ENCODE measurements at places on chromosomes 6 and 20.

GRCh38 chr6:12977806-12978205 lies 261.2 kb downstream of the PHACTR1 start:
- no peak for DNase-seq

DNA sequence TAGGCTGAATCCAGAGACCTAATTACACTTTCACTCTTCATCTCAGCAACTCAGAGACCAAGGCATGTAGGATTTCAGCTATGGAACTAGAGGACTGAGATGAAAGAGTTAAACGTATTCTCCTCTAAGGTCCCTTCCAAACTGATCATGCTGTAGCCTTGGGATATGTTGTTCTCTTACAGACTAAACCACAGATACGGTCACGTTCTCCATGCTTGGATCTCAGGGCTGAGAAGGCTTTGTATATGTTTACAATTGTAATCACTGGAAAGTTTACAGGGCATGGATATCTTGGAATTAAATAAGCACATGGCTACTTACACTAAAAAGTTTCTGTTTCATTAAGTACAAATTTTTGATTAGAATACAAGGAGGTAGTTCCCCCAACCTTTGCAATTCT lies 50.1 kb downstream of the PKIB start:
- DNase-seq = no peak

- no peak for DNase-seq
Observed at GRCh38 chr20:23049201-23050075, at the start of gene THBD. Gene THBD (minus strand): TSS chr20:23049672. CDS start chr20:23049504, 168 bp downstream.

DNA sequence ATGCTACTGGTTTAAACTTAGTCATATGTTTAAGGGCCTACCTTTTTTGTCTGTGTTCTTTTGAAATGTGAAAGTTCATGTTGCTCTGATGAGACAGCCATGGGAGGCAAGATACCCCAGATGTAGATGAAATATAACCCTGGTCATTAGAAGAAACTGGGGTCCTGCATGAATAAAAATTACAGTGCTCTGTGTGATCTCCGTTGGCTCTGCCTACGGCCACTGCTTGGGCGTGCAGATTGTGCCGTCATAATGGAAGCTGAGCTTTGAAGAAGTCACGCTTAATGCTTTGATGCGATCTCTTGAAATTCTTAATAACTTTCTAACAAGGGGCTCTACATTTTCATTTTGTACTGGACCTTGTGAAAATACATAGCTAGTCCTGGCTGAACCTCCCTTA lies at the start of gene TAAR2:
TAAR2 (minus strand) TSS at position 101 of the 400 bp plus-strand sequence; CDS start at position 101, 0 bp downstream.
- DNase-seq = no peak

GRCh38 chr6:36357872-36358225 lies 21.2 kb upstream of the BNIP5 start:
- peak; percentile 60 for DNase-seq

DNA sequence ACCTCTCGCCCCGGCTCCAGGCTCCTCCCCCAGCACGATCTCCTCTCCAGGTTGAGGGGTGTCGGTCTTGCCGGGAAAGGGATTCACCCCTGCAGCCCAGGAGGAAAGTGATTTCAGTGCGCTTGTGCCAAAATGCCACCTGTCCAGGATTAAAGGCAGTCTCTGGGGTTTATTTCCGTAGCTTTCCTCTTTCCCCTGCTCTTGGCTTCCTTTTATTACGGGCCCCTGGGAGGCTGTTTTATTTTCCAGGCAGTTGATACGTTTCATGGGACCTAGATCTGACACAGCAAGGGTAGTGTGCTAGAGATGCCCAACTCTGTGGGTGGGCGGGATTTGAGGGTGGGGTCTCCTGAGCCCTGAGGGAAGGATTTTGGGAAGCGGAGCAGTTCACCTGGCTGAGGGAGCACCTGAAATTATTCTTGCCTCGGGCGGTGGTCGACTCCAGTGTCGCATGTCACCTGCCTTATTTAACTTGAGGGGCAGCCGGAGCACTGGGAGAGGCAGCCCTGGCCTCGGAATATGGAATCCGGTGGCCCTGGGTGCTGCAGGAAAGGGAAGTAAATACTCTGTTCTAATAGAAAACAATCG lies 9.5 kb upstream of the NKX2-2 start:
- DNase-seq = no peak

Data from GM13977 (cell line).